ENCODE measurements at places on chromosomes 1 and 21. TPM values are rescaled to one million over a fixed set of nuclear protein-coding genes. Genes with fewer than 3 reads are reported as not detected.

GRCh38 chr1:94362466-94363058 is 55.6 kb upstream of the ABCD3 start:
- no peak for DNase-seq

- peak; percentile 99 for DNase-seq
These were observed 52.4 kb upstream of the BCL10 start for GRCh38 chr1:85328713-85329397.

DNA sequence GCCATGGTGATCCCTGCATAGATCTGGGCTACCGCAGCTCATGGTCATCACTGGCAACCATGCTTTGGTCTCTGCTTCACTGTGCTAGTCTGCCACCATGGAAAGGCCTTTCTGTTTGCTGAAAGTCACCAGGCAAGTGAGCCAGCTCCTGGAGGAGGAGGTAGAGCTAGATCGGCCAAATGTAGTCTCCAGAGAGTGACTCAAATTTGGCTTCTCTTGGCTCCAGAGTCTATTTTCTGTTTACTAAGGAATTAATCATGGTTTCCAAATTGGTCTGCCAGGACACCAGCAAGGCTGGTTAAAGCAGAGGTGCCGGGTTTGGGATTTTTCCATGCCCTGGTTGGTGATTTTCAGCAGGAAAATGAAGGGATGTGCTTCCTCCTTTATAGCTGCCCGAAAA is 52.7 kb upstream of the IVNS1ABP start:
- DNase-seq = no peak

DNA sequence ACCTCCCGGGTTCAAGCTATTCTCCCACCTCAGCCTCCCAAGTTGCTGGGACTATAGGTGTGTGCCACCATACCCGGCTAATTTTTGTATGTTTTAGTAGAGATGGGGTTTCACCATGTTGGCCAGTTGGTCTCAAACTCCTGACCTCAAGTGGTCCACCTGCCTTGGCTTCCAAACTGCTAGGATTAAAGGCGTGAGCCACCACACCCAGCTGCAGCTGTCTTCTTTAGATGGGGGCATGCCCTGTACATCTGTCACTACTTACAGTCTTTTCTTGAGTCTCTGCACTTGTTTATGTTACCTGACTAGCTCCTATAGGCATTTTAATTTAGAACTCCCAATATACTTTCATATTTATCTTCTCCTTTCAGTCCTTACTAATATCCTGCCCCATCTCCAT is 64.2 kb downstream of the SELENOF start:
- no peak for DNase-seq

DNA sequence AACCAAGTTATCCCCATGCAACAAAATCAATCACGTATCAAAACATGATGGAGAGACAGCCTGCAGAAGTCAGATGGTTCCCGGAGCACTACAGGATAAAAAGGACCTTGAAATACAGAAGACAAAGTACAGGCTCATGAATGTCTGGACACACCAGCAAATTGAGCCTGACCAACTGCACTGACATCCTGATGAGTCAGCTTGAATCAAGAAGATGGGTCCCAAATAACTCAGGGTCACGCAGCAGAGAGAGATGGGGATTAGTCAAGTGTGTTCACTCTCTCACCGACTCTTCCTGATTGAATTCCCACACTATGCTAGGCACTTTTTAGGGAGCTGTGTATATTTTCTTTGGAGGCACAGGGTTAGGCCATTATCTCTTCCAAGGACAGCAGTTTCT is 71.1 kb upstream of the DIRAS3 start:
- DNase-seq = no peak

DNA sequence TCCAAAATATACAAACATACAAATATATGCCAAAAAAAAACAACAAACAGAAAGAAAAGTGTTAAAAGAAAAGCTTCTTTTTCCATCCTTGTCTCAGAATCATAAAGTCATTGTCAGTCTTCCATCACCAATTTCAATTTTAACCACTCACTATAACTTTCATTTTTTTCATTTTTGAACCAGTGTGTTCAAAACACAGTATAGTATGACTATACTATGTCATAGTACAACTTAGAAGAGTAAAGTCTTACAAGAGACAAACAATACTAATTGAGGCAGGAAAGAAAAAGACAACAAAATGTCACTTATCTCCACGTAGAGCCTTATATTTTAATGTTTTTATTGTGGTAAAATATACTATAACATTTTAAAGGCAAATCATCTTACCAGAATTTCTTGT is 7.6 kb downstream of the NSL1 start:
- DNase-seq = no peak

Gene MAP7D1
- total RNA-seq = 236 TPM

- DNase-seq = no peak
These were observed 274.9 kb downstream of the NUF2 start for GRCh38 chr1:163596541-163597258.

- DNase-seq = no peak
These were observed 47.1 kb downstream of the COL6A1 start for GRCh38 chr21:46028573-46029091.

GRCh38 chr1:21579791-21580190 is 70.6 kb downstream of the ALPL start:
- peak; percentile 61 for DNase-seq

DNA sequence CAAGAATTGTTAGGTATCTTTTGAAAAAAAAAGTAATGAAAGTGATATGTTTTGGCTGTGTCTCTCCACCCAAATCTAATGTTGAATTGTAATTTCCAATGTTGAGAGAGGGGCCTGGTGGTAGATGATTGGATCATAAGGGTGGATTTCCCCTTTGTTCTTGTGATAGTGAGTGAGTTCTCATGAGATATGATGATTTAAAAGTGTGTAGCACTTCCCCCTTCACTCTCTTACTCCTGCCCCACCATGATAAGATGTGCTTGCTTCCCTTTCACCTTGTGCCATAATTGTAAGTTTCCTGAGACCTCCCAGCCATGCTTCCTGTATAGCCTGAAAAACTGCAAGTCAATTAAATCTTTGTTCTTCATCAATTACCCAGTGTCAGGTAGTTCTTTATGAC is 70.7 kb downstream of the XCL2 start:
- no peak for DNase-seq

- no peak for DNase-seq
These were observed 24.6 kb downstream of the TBCE start for GRCh38 chr1:235391874-235392273.

Gene CLDN17
- total RNA-seq = not detected

Gene AIRE
- 0.17 TPM for total RNA-seq

DNA sequence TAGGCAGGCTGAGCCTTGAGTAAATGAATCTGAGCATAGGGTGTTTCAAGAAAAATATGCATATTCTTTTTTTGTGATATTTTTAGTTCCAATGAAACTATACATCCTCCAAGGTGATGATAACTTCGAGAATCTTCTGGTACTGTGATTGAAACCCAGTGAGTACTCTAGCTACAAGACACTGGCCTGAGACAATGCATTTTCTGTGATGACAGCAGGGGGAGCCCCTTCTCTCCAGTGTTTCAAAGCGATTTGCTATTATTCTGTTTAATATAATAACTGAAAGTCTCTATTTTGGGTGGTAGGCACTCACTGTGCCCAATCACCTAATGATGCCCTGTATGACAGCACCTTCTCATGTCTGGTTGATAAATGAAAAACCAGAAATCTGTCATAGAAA is 12.1 kb downstream of the IRF2BP2 start:
- no peak for DNase-seq

- no peak for DNase-seq
These were observed 286.0 kb downstream of the HLX start for GRCh38 chr1:221164951-221165838.
